ENCODE measurements at places on chromosomes 1 and 21.

- no peak for DNase-seq
Measured at GRCh38 chr1:233172201-233172600, 123.3 kb downstream of the PCNX2 start.

- no peak for DNase-seq
Measured at GRCh38 chr1:231705806-231706760, 79.5 kb downstream of the DISC1 start.

DNA sequence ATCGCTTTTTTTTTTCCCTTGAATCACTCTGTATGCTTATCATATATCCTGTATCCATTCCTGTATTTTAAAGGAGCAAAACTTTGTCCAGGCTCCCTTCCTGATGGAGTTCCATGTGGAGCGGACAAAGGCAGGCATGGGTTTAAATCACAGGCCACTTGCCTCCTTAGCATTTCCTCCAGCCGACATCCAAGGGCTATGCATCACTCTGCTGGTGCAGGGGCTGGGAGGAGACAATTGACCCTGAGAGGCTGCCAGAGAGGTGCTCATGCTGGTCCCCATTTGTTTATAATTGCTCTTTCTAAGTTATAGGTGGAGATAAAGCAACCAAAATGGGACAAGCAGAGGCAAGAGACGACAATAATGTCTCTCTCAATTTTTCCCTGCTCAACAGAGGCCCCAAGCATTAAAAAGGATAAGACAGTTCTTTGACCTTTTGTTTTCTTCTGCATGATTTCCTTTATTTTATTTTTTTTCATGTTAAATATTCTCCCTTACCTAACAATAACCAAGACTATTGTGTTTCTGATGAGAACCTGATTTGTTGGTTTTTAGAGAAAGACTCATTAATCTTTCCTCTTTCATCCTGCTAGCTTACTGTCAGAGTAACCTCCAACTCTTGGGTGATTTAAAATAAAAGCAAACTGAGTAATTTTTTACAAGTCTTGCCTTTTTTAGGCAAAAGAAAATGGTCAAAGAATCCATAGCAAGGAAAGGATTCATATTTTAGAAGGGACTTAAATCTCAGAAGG is 353.7 kb downstream of the ADGRL2 start:
- no peak for DNase-seq

DNA sequence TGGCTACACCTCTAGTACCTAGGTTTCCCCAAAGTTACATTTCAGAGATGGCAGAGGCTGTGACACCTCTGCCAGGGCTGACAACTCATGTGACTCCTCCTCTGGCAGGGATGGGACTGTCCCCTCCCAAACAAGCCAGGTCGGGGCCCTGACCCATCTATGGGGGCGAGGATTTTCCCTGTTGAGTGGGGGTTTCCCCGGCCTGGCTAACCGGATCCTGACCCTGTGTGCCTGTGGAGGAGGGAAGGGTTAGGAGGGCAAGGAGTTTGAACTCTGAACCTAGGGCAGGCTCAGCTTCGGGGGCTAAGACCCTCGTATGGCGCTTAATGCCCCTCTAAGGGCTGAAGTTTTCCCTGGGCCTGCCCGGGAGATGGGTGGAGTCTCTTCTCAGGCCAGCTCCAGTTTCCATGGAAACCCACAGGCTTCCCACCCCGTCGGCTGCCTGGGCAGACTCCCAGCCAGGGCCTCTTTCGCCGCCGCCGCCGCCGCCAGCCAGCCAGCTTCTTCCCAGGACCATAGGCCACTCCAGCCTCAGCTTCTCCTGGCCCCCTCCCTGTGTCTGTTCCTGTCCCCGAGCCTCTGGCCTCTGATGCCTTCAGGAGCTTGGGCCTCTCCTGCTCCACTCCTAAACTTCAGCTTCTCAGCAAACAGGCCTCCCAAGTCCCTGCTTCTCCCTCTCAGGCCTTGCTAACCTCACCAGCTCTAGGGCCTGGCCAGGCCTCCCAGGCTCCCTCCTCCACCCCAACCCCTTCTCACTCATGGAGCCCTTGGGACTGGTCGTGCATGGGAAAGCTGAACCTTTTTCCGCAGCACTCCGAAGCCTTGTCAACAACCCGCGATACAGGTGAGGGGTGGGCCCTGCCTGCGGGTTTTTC is at the start of gene BTBD19:
Gene BTBD19, plus strand, starts transcription at position 461 of the 875 bp plus-strand sequence. Its CDS starts 298 bp downstream, at position 759.
- DNase-seq, result no peak

Data from KG1 (cell line).